ENCODE measurements at places on chromosomes 1 and 21.

DNA sequence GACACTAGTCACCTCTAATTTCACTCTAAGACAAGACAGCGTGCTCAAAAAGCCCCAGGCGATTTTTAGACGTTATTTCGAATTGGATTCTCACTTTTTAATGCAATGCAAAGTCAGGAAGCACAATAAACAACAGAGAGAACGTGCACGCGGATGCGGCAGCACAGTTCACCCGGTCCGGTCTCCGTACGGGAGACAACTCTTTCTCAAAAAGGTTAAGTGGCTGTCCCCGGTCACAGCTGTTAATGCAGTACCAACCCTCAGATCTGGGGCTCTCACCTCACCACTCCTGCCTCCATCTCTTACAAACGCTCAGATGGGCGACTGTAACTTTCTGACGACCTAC lies 1.2 kb downstream of the HP1BP3 start:
- DNase-seq = peak; percentile 3

DNA sequence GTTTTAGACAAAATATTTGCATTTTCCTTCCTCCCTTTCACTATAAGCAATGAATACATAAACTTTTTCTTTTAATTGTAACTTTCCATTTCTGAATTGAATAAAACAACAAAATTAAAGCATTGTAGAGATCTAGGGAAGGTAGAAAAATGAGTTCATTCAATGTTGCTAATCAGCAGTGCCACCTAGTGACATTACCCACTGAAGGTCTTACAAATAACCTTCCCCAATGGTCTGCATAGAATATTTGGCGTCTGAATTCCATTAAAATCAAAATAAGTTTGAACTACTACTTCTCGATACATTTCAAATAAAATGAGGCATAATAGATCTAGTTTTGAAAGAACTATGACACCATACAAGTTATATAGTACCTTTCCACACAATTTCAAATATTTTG lies 19.6 kb downstream of the FH start:
- peak; percentile 53 for DNase-seq

GRCh38 chr1:168636642-168637111 lies 60.3 kb downstream of the XCL1 start:
- no peak for DNase-seq

GRCh38 chr1:184533049-184533448 lies 146.2 kb downstream of the C1orf21 start:
- no peak for DNase-seq

GRCh38 chr1:80535466-80535865 lies 1265.3 kb upstream of the ADGRL2 start:
- peak; percentile 93 for DNase-seq

DNA sequence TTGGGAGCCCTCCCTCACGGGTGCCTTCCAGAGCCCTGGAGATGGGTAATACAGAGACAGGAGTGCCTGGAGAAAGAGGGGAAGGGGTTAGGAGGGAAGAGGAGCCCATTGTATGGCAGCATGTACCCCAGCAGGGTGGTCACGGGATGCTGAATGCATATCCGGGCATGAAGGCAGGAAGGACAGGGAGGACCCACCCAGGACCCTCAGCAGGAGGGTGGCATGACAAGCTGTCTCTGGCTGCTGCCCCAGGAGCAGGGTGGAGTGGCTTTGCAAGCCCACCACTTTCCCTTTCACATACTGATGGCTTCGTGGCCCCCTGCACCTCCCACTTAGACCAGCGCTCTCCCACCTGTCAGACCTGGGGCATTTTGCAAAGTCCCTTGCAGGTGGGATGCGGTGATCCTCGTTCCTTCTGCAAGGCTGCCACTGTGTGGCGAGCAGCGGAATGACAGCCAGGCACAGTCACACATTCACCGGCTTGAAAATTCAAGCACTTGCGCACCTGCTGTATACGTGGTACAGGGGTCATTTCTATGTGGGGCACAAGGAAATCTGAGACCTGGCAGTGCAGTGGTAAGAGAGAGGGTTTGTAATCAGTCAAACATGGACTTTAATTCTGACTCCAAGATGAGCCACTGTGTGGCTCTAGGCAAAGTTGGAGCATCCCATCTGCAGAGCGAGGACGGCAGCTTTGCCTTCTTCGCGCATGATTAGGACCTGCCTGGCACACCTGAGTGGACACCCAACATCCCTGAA lies 53.2 kb upstream of the TMEM51 start:
- peak; percentile 41 for DNase-seq

GRCh38 chr1:115706587-115707425 lies 61.7 kb downstream of the CASQ2 start:
- peak; percentile 46 for DNase-seq

GRCh38 chr1:117802531-117803257 lies 126.7 kb downstream of the GDAP2 start:
- no peak for DNase-seq

DNA sequence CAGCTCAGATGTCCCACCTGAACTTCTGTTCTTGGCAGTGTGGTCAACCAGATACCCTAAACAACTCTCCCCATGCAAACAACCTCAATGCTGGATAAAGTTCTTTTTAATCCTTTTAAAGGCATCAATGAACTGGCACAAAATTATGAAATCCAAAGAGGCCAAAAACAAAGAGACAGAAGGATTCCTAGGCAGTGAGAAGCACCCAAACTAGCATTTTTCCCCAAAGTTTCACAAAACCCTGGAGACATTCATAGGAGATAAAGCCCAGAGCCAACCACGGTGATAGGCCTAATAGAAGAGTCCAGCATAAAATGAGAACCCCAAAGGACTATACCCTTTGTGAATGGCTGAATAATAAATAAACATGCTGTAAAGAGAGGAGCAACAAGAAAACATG lies 50.7 kb downstream of the MATN1 start:
- no peak for DNase-seq

- DNase-seq = no peak
Measured at GRCh38 chr1:7931446-7931812, 9.2 kb downstream of the TNFRSF9 start.

GRCh38 chr1:213884942-213885341 lies 102.8 kb upstream of the PROX1 start:
- DNase-seq = no peak

GRCh38 chr1:207971331-207972219 lies 60.6 kb upstream of the CD34 start:
- DNase-seq = no peak

GRCh38 chr1:81398041-81398440 lies 402.7 kb upstream of the ADGRL2 start:
- DNase-seq = no peak

DNA sequence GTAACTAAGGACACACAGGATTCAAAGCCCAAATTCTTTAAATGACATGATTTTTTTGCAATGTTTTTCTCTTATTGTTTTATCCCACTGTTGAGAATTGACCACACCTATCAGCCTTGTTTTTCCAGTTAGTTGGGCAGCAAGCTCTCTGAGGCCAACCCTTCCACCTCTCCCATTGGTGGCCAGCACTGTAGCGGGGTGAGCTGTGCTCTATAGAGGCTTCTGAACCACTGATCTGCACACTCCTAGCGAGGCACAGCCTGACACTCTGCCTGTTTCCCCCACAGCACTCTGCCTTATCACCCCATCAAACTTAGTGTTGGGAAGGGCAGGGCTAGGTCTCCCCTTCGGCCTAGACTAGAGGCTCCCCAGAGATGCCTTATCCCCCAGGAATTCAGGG lies 19.5 kb downstream of the AHDC1 start:
- DNase-seq = no peak

- no peak for DNase-seq
Measured at GRCh38 chr1:94602802-94603625, 61.5 kb upstream of the F3 start.

DNA sequence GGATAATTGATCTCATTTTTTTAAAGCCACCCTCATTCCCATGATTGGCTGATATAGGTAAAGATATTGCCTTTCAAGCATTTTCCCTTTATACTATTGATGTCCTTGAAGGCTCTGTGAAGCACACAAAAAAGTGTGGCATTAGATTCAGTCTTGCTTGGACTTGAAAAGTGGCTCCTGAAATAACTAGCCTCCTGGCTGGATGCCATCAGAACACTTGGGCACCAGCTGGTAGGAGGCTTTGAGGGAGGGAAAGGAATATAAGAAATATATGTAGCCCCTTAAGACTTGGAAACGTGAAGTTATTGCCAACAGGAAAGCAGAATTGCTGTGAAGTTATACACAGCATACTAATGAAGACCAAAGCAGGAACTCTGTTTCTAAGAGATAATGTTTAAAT lies 14.1 kb downstream of the MTR start:
- DNase-seq = no peak

DNA sequence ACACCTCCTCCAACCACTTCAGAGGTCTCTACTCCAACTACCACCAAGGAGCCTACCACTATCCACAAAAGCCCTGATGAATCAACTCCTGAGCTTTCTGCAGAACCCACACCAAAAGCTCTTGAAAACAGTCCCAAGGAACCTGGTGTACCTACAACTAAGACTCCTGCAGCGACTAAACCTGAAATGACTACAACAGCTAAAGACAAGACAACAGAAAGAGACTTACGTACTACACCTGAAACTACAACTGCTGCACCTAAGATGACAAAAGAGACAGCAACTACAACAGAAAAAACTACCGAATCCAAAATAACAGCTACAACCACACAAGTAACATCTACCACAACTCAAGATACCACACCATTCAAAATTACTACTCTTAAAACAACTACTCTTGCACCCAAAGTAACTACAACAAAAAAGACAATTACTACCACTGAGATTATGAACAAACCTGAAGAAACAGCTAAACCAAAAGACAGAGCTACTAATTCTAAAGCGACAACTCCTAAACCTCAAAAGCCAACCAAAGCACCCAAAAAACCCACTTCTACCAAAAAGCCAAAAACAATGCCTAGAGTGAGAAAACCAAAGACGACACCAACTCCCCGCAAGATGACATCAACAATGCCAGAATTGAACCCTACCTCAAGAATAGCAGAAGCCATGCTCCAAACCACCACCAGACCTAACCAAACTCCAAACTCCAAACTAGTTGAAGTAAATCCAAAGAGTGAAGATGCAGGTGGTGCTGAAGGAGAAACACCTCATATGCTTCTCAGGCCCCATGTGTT lies 66.6 kb downstream of the TPR start:
- no peak for DNase-seq

GRCh38 chr21:44509539-44509938 lies 30.5 kb downstream of the KRTAP10-1 start:
- DNase-seq = peak; percentile 67

DNA sequence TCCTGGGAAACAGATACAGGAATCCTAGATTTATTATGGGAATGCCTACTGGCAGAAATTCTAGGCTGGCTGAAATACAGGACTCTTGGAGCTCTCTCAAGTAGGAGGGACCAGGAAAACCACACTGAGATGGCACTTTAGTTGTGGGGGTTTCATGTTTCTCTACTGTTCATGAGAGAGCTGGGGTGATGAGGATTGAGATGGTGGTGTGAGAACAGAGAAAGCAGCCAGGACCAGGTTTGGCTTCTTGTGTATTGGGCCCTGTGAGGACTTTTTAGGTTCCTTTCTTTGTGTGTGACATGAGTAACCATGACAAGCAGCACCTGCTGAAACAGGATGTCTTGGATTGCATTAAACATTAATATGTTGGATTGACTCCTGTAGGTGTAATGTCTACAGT lies 4.9 kb downstream of the ARID1A start:
- DNase-seq = no peak

DNA sequence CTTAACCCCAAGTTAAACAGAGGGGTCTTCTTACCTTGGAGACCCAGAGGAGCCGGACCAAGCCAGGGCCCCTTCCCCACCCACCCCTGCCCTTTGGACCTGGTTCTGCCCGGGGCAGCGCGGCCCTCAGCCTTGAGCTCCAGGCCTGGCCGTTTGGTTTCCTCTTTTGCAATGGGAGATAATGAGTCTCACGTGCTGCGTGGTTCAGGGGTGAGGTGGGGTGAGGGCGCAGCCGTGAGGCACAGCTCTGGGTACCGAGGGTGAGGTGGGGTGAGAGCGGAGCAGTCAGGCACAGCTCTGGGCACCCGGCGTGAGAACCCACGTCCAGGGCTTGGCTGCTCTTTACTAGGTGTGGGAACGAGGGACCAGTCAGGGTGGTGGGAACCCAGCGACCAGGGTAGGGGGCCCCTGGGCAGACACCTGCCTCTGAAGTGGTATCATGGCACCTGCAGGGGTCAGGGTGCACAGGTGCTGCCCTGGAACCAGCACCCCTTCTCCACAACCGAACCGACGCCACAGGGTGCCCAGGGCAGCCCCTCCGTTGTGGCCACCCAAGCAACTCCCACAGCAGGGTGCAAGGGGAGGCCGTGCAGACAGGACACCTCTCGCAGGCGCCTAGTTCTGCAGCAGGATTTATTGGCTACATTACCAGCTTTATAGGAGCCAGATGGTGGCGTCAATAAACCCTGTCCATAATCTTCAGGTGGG lies 182.2 kb downstream of the PRDM16 start:
- no peak for DNase-seq

DNA sequence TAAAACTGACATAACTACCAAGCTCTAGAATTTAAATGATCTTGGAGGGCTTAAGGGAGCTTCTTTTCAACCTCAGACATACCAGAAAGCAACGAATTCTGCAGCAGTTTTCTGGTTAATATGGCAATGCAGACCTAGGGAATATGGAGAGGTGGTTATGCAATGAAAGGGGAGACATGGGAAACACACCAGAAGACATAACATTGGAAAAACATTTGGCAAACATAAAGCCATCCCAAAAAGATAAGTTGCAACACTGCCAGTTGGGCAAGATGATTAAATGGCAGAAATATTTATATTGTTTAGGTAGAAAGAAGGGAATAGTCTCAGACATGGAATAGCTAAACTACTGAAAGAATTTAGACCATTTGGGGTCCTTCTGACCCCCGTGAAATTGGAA lies 104.5 kb downstream of the KCNJ6 start:
- DNase-seq = no peak

DNA sequence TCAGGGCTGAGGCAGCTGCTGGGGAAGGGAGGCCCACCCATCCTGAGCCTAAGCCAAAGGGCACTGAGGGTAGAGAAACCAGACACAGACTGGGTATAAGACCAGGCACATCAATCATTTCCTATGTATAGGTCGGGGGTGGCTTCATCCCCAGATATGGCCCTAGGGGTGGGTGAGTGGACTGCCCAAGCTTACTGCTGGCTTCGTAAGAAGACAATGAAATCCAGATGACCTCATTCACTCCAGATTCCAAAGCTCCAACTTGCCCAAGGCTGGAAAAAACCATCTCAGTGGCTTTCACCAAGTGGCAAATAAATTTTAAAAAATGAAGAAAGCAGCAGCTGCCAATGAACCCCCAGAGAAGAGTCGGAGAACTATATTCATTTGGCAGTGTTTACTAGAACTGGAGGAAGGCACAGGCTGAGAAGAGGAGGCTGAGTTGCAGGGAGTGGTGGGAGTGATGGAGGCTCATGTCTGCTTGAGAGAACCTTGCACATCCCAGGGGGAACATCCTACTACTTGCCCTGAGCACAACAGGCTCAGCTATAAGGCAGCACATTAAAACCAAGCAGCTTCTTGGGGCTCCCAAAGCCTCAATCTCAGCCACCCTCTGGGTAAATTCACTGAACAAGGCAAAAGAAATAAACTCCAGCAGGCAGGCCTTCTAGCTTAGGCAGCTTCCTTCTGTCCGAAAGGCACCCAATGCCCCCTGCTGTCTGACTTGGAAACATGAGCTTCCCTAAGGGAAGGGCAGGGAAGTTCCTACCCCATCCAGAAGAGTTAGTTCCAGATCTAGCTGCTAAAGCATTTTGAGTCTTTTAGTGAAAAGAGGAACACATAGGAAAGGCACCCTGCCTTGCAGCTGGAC lies 14.1 kb downstream of the PEA15 start:
- peak; percentile 72 for DNase-seq
